NCI-H187 treated with DMSO at 0.1 percent for 48 hours (cell line): ENCODE measurements at places on chromosomes 5 and 9.

- DNase-seq: no peak
Observed at GRCh38 chr5:15899481-15899880, 280.1 kb downstream of the MARCHF11 start.

DNA sequence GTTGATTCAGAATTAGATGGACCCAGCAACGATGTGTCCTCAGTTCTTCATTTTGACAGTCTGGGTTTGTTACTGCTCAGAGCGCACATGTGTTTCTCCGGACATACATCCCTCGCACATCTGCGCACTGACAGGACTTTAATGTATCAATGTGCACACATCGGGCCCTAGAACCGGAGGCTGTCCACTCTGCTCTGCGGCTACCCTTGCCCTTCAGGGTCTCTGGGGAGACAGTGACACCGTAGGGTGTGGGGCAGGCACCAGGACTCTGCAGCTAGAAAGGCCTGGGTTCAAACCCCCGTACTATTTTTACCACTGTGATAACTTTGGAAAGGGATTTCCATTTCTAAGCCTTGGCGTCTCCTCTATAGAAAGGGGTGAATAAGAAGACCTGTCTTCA lies 23.5 kb upstream of the LPCAT1 start:
- DNase-seq: no peak

- DNase-seq: no peak
Observed at GRCh38 chr5:173764332-173765028, 123.7 kb upstream of the CPEB4 start.

GRCh38 chr9:2242831-2243330 lies 227.7 kb downstream of the SMARCA2 start:
- DNase-seq: peak; percentile 80

DNA sequence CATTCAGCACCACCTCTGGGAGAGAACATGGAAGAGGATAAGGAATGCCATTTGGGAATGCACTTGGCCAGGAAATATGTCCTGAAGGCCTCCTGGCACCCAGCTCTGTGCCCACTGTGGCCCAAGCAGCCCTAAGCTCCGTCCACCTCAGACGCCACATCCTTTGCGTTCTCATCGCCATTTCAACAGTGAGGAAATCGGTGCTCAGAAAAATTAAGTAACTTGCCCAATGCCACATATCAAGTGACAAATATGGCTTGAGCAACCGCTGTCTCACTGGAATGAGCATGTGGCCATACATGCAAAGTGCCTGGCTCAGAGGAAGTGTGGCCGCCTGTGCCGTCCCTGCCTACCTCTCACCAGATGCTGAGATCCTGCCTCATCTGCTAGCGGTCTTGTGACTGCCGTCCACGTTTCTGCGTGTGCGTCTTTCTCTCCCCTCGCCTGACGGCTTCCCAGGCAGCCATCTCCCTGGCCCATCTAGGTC lies 984 bp upstream of the DOK3 start:
- no peak for DNase-seq

- DNase-seq: no peak
Observed at GRCh38 chr5:147015405-147015804, 136.8 kb upstream of the PPP2R2B start.

- DNase-seq: no peak
Observed at GRCh38 chr9:136533775-136534157, 12.1 kb downstream of the NOTCH1 start.

DNA sequence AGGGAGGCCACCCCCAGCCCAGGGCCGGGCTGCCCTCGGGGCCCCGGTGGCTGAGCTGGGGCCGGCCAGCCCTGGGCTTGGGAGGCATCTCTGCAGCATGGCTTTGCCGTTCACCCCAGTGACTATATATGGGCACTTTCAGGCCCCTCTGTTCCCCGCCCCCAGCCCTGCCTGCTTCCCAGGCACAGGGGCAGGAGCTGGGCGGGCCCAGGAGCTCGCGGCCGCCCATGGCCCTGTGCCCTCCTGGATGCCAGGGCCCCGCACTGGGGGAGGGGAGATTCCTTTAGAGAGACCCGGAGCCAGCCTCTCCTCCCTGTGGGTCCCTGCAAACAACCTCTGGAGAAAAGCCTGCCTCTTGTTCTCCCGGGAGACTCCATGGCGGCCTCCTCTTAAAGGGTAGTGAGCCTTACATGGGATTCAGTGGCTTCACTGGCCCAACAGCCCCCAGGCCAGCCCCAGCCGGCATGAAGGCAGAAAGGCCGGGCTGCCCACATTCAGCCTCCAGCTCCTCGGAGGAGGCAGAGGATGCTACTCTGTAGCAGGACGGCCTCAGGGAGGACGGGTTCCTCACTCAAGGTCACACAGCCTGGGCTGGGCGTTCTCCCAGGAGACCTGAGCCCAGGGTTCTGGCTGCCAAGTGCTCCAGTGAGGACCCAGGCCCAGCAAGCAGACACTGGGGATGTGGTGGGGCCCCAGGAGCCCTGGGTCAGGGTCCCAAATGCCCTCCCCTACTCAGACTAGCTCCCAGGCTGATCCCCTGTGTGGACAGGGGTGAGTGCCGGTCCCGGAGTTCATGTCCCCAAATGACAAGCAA lies 4.1 kb downstream of the NACC2 start:
- DNase-seq: no peak

- no peak for DNase-seq
Observed at GRCh38 chr5:153573326-153574033, 83.0 kb downstream of the GRIA1 start.

- no peak for DNase-seq
Observed at GRCh38 chr5:171601266-171601881, 181.9 kb downstream of the FGF18 start.

DNA sequence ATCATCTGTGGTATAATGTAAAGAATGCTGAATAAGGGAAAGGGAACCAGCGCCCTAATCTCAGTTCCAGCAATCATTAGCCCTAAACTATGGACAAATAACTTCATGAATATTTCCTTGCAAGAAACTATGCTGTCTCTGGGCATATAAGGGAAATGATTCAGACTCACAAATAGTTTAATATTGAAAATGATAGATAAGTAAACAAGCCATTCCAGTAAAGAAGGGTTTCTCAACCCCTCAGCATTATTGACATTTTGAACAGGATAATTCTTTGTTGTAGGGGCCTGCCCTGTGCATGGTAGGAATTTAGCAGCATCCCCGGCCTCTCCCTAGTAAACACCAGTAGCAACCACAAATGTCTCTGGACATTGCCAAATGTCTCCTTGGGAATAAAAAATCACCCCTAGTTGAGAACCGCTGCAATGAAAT lies 23.8 kb downstream of the C5 start:
- no peak for DNase-seq

DNA sequence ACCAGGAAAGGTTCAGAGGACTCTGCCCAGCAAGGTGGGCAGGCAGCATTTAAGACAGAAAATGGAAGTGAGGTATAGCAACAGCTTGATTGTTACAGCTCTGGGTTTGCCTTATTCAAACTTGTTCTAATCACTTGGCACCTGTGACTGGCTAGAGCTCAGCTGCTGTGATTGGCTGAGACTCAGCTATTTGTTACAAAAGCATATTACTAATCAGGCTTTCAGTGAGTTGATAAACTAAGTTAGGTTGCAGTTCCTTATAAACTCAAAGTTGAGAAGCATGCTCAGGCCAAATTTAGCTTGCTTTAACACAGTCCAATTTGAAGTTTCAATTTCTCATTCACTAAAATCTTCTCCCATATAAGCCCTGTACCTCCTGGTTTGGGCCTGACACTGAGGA lies 56.3 kb downstream of the GDA start:
- no peak for DNase-seq

DNA sequence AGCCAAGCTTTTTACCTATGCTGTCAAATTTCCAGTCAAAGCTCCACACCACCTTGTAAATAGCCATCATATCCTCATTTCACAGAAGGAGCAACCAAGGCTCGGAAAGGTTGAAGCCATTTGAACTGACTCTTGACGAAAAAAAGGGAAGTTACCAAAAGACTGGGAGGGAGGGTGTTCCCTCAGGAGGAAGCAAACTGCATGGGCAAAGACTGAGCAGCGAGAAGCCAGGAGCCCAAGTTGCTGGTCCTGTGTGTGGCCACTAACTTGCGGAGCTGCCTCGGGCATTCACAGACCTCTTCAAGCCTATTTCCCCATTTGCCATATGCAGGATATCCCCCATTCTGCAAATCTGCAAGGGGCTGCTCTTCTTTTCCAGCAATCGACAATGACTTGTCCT lies 37.4 kb downstream of the TTLL11 start:
- no peak for DNase-seq
